ENCODE measurements at places on chromosomes 1 and 21.

GRCh38 chr1:30534551-30534940 lies 188.8 kb downstream of the MATN1 start:
- DNase-seq = no peak

DNA sequence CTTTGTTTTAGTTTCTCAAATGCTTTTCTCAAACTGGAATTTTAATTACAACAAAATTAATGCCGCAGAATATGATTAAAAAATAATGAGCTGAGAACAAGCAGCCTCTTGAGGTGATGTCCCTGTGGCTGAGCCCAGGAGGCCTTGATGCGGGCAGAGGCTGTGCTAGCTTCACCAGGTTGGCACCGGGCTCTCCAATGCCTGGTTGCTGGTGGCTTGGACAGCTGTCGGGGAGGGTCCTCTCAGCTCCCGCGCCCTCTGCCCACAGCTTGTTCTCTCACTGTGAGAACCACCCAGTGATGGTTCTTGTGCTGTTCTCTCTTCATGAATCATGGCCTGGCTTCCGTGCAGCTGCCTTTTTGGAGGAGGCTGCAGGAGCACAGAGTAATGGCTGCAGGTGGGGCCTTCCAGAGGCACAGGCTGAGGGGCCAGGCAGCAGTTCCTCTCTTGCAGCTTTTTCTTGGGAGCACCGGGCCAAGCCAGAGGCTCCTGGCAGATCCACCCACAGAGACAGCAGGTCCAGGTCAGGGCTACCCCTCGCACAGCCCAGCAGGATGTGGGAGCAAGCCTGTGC lies 156.3 kb downstream of the PCBP3 start:
- no peak for DNase-seq

- no peak for DNase-seq
Measured at GRCh38 chr1:204564835-204565234, 48.6 kb downstream of the MDM4 start.

DNA sequence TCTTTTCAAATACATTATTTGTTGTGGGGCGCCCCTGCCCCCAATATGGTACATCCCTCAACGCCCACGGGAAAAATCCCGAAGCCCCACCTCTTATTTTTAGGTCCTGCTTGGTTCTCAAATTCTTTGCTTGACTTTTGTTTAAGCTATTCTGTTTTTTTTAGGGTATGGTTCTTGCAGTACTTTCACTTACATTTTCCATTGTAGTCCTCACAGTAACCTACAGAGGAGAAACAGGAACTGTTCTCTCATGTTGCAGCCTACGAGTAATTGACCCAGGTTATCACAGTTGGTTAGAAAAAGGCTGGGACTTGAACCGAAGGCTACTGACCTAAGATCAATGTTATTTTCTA lies 697 bp upstream of the C21orf91 start:
- DNase-seq = no peak

DNA sequence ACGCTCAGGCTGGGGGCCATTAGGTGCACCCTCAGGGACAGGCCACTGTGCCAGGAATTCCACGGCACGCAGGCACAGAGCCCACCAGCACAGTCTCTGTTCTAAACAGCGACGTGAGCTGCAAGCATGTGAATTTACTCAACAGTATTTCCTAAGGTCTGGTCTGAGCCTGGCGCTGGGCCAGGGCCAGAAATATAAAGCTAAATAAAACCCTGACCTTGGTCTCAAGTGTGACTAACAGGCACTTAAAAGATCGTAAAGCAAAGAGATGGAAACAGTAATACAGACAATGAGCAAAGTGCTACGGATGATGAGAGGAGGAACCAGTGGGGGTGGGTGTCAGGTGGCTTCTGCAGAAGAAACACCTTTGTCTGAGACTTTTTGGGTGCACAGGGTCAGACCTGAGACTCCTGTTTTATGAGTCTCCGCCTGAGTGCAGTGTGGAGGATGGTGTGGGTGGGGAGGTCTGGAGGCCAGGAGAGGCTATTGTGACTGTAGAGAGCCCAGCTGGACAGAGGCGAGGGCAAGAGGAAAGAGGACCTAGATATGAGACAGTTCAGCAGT lies 53.4 kb upstream of the EDN2 start:
- DNase-seq = peak; percentile 80

GRCh38 chr1:239563681-239564080 lies 177.3 kb downstream of the CHRM3 start:
- no peak for DNase-seq

DNA sequence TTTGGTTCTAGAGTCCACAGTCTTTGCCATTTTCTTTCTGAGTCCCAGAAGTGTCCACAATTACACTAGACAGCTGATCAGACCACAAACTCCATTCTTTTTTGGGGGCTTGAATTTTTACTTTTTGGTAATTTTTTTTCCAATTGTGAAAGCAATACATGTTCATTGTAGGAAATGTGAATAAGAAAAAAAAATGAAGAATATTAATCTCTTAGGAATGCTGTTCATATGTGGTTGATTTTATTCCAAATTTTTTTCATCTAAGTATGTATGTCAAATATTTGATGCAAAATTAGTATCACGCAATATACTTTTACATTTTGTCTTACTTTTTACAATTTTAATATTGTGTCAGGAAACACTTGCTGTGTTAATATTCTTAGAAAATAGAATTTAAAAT lies 76.4 kb upstream of the ETS2 start:
- no peak for DNase-seq

- peak; percentile 71 for DNase-seq
Measured at GRCh38 chr1:204198348-204199340, 2.4 kb upstream of the KISS1 start.

Data from muscle of back (tissue), 13 donors.